SHP77 (cell line): ENCODE measurements at places on chromosomes 11 and 22.

GRCh38 chr22:38554281-38554680 lies 15.7 kb downstream of the DMC1 start:
- DNase-seq = no peak

DNA sequence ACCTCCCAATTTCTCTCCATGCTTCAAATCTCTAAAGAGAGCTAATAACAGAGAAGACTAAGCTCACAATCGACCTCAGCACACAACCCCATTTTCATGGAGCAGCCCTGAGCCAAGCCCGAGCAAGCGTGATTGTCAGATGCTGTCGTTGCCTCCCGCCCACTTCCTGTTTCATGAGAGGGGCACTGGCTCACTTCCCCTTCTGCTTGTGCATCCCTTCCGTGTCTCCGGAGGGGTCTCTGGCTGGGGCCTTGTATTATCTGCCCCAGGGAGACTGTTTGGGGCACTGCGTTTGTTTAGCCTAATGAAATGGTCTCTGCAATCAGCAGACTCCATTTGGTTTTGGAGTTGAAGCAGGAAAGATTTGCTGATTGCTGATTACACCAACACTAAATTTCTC lies 181.3 kb upstream of the SEZ6L start:
- DNase-seq = peak; percentile 54

DNA sequence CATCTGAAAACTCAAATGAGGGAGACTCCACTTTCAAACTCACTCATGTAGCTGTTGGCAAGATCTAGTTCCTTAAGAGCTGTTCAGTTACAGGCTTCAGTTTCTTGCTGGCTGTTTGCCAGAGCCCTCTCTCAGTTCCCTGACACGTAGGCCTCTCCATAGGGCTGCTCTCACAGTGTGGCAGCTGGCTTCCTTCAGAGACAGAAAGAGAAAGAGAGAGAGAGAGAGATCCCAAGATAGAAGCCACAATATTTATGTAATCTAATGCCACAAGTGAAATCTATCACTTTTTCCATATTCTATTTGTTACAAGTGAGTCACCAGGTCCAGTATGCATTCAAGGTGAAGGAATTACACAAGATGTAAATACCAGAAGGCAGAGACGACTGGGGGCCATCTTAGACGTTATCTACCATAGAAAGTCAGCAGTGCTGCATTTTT lies 168.8 kb downstream of the RCN1 start:
- DNase-seq = no peak

DNA sequence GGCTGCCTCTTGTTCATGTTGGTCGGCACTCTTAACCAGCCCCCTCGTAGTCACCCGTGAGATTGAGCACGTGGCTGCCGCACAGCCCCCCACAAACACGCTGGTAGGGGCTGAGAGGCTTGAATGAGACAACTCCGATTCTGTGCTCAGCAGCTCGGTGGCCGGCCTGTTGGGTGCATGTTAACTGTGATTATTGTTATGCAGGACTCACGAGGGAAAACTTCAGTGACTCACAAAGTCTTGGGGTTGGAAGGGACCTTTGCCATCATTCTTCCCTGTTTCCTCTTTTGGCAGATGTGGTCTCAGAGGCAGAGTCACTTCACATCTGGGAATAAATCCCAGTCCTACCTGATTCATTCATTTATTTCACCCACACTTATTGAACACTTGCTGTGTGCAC lies 75.2 kb downstream of the ADAMTS15 start:
- no peak for DNase-seq

DNA sequence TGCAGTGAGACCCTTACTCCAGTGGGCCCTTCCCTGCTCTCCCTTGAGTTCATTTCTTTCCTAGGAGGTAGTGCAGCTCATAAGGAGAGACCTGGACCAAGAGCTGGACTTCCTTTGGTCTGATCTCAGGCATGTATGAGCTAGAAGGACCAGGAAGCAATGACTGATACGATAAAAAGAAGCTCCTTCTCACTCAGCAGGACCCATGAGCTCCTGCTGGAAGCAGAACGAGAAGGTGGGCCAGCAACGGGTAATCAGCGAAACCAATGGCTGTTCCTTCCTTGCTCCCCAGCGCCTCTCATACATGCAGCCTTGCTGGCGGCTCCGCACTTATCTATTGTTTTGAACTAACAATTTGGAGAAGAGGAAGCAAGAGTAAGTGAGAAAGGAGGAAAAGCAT lies 56.8 kb downstream of the RPUSD4 start:
- no peak for DNase-seq

GRCh38 chr11:97996762-97997161 lies 1024.0 kb upstream of the CNTN5 start:
- no peak for DNase-seq

DNA sequence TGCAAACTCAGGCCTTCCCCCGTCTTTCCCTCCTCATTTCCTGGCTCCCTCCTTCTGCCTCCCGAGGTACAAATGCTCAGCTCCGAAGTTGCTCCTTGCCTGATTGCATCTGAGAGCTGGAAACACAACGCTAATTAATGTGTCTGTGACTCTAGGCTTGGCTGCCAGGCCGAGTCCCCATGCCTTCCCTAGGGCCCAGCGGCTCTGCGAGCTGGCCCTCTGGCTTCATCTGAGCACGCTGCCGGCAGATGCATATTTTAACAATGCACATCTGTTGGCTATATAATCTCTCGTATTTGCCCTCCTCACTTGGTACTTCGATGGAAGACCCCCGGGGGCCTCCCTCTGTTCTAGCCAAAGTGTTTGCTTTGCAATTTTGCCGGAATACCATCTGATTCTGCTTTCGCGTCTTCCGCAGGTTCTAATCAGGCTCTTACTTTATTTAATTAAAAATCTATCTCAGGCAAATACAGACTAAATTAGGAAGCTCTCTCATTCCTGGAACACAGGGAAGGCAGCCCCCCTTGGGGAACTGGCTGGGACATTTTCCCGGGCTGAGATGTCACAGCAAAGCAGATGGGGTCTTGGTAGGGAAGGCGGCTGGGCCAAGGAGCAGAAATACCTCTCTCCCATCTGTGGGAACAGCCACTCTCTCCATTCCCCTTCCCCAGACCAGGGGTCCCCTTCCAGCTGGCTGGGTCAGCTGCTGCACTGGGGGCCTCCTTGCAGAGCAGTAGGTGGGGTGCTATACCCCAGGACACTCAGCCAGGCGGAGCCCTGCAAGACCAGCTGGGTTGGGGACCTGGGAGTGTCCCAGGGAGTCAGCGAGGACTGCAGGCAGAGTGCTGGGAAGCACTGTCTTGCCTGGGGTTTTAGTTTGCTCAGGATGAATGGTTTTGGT lies 162.8 kb downstream of the ST3GAL4 start:
- DNase-seq = no peak

DNA sequence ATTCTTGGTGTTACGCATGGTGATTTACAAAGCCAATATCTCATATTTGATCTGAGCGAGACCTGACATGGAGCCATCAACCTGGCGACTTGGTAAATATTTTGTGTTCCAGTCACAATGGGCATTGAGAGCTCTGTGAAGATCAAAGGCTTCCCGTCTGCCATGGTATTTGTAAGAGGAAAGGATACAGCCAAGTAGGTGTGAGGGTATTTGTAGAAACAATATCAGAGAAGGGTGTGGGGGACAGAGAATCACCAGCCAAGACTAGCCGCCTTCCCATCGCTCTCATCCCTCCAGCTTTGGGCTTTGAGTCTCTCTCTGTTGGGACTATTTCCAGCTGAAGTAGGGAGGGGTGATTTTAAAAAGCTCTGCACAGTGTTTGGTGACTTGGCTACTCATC lies 173.4 kb upstream of the BDNF start:
- DNase-seq = no peak

GRCh38 chr11:114924042-114924441 lies 245.7 kb downstream of the NXPE2 start:
- no peak for DNase-seq

DNA sequence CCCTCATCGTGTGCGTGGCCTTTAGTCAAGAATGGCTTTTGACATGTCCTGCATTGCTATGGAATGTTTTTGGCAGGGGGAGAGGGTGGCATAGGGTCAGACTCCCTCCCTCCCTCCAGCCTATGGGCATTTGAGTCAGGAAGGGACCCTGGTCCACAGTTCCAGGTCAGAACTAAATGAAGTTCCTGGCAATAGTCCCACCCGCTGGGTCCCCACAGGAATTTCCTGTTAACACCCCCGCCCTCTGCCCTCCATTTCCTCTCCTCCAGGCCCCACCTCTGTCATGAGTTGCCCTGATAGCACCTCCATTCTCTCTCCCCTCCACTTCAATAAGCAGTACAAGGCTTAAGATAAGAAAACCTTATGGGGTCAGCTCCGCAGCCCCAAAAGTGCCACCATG lies 40.8 kb upstream of the LMO2 start:
- DNase-seq = no peak

- DNase-seq = peak; percentile 44
Observed at GRCh38 chr22:19085233-19085718, 36.9 kb downstream of the DGCR2 start.

DNA sequence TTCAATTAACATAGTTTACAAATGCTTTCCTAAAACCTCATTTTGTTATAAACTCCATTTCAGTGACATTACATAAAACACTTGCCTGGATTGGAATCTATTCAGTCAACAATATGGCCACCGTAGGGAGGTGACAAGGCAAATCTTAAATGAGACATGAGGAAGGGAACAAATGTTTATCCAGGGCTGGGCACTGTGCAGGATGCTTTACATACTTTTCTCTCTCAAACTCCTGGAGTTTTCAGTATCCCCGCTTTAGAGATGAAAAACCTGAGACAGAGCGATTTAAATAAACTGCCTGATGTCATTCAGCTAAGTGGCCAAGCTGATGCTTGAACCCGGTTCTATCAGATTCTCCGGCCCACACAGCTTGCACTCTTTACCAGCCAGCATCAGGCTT lies 259.9 kb downstream of the CADM1 start:
- no peak for DNase-seq

- peak; percentile 52 for DNase-seq
Observed at GRCh38 chr22:16974298-16975084, 33.5 kb downstream of the GAB4 start.

- no peak for DNase-seq
Observed at GRCh38 chr22:40056559-40056958, 61.8 kb downstream of the FAM83F start.

GRCh38 chr11:30775233-30775522 lies 189.0 kb upstream of the MPPED2 start:
- no peak for DNase-seq

- DNase-seq = no peak
Observed at GRCh38 chr11:57260937-57261783, 24.1 kb upstream of the APLNR start.

GRCh38 chr22:25627271-25627852 lies 62.9 kb downstream of the GRK3 start:
- no peak for DNase-seq

GRCh38 chr11:15976433-15977045 lies 379.8 kb downstream of the SOX6 start:
- no peak for DNase-seq

DNA sequence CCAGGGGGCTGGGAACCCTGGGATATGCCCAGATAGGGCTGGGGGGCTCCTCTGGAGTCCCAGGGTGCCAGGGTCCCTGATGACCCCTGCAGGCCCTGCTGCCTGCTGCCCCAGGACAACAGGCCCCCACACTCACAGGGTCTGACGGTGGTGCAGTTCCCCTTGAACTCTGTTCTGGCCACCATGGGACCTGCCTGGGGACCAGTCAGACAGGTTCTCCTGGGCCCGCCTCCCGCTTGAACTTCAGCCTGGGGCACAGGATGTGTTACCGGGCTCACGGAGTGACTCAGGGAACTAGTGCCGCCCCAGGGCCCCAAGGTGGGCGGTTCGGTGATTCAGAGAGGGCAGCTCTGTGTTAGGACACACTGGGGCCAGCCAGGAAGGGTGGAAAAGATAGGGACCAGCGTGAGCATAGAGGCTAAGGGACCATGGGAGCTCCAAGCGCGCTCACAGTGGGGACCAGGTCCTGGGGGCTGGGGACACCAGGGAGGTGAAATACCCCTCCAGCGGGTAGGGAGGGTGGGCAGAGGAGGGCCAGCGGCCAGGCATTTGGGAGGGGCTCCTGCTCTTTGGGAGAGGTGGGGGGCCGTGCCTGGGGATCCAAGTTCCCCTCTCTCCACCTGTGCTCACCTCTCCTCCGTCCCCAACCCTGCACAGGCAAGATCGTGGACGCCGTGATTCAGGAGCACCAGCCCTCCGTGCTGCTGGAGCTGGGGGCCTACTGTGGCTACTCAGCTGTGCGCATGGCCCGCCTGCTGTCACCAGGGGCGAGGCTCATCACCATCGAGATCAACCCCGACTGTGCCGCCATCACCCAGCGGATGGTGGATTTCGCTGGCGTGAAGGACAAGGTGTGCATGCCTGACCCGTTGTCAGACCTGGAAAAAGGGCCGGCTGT lies 21.5 kb upstream of the TXNRD2 start:
- no peak for DNase-seq

- no peak for DNase-seq
Observed at GRCh38 chr22:22465782-22466181, 42.8 kb downstream of the ZNF280B start.

DNA sequence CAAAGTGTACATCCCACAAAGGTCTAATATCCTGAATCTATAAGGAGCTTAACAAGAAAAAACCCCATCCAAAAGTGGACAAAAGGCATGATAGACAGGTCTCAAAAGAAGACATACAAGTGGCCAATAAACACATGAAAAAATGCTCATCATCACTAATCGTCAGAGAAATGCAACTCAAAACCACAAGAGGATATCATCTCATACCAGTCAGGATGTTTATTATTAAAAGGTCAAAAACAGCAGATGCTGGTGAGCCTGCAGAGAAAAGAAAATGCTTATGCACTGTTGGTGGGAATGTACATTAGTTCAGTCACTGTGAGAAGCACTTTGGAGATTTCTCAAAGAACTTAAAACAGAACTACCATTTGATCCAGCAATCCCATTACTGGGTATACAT lies 12.7 kb downstream of the LGALS12 start:
- DNase-seq = no peak

- DNase-seq = no peak
Observed at GRCh38 chr22:38944653-38945052, 12.8 kb upstream of the APOBEC3A start.

- DNase-seq = no peak
Observed at GRCh38 chr22:24516301-24516737, 21.2 kb downstream of the UPB1 start.

- no peak for DNase-seq
Observed at GRCh38 chr22:44878483-44879300, 126.3 kb downstream of the ARHGAP8 start.

DNA sequence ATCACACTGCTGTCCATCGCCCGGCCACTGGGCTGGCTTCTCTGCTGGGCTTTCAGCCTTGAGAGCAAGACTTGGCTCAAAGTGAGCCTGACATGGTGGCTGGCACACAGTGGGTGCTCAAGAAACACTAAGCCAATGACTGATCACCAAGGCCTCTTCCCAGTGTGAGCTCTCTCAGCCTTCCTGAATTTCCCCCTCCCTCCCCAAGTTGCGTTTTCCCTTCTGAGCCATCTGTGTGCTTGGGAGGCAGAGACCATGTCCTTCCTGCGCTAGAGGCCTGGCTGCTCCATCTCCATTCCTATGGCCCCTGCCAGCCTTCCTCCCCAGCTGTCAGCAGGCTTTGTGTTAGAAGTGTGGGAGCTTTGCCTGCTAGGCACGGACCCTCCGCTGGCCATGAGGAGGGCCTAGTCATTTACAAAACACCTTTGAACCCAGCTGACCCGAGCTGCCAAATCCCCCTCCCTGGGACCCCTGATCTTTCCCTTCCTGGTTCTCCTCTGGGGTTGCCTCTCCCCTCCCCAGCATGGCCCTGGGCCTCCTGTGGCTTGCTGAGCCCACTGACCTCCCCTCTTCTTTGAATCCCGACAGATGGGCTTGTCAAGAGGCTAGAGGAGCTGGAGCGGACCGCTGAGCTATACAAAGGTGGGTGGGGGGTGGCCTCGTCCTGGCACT lies 13.2 kb downstream of the PICK1 start:
- no peak for DNase-seq
